ENCODE measurements at places on chromosomes 11 and 22. TPM values are rescaled to one million over a fixed set of nuclear protein-coding genes. Genes with fewer than 3 reads are reported as not detected.

DNA sequence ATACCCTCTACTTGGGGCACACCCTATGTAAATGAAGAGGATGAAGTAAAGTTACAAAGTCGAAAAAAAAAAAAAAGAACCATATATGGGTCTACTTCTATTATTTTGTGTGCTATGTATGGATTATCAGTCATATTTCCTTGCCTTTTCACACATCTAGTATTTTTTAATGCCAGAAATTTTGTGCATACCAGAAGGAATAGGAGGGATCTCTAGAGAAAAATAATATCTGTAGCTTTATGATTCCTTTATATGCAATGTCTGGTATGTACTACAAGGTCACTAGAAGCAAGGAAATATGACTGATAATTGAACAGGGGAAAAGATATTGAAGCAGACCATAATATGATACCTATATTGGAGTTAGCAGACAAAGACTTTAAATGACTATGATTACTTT is 713.4 kb downstream of the OPCML start:
- H3K27me3 ChIP-seq, result no peaks in the 10 kb centered on the region
- H3K4me3 ChIP-seq, result no peak overlapping the region
- DNase-seq, result no peak
- no peaks in the 10 kb centered on the region for H3K36me3 ChIP-seq
- no peak overlapping the region for H3K27ac ChIP-seq
- no peaks in the 10 kb centered on the region for H3K4me1 ChIP-seq

DNA sequence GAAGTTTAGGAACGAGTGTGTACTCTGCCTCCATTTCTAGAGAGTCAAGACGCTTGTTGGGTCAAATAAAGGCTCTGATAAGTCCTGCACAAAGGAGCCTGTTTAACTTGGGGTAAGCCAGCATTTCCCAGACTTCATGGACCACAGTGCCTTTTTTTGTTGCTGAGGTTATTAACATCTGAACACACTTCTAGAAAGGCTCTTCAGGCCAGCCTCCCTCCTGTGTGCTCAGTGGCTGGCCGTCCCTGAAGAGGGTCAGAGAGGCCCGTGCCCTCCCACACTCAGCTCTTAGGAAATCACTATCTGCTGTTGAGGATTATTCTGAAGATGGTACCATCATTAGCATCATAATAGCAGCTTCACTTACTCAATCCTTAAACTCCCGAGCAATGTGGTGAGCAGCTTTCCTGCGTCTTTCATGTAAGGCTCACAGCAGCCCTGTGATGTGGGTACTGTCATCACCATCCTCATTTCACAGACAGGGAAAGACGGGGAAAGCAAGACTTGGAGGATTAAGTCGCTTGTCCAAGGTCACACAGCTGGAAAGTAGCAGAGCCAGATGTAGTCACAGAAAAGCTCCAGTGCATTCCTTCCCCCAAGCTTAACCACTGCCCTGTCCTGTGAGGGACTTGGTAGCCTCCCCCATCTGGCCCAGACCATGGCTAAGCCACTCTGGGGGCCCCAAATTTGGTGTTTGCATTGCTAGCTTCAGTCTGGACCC is 71.3 kb downstream of the TSPAN18 start:
- H3K4me3 ChIP-seq, result no peak overlapping the region
- H3K27ac ChIP-seq, result no peak overlapping the region
- DNase-seq, result no peak
- no peaks in the 10 kb centered on the region for H3K36me3 ChIP-seq

DNA sequence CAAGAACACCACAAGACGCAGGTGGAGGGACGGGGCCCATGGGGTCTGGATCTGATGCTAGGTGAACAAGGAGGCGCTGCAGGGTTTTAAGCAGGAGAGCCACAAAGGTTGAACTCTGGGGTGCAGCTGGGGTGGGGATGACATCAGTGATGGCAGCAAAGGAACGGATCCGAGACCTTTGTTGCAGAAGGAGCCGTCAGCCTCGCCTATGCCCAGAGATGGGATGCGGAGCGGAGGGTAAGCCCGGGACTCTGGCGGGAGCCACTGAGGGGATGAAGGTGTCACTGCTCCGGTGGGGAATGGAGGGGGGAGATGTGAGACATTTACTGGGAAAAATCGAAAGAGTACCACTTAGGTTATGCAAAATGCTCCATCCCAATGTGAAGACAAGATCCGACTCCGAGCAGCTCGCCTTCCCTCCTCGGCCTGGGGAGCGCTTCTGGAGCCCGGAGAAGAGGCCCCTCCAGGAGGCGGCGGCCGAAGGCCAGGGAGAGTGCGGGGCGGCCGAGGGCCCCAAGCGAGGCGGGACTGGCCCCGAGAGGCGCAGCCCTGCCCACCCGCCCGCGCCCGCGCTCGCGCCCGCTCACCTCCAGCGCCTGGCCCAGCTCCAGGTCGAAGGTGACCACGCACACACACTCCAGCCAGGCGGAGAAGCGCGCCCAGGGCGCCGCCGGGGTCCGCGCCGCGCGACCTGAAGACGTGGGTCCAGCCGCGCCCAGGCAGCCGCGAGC is 422 bp downstream of the DENND6B start:
- H3K4me3 ChIP-seq, result peak overlapping the region; percentile 68
- DNase-seq, result no peak
- peaks cover 24% of the 10 kb centered on the region for H3K27me3 ChIP-seq
- peaks cover 13% of the 10 kb centered on the region for H3K4me1 ChIP-seq
- no peaks in the 10 kb centered on the region for H3K36me3 ChIP-seq

Gene H19
- total RNA-seq, result not detected

DNA sequence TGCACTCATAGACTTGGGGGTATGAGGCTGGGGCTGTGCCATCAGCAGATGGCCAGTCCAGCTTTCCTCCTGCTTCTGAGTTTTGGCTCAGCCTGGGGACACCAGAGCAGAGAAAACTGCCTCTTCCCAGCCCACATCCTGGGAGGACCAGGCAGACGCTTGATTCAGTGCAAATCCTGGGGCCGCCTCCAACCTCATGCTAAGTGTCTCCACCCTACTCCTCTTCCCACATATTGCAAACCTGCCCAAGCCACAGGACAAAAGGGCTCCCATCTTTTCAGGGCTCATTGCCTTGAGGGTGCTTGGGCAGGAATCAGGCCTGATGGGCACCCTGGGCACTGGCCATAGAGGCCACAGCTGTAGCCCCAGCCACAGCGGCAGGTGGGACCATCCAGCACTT is 79.7 kb upstream of the SHANK2 start:
- no peak for DNase-seq
- no peaks in the 10 kb centered on the region for H3K27me3 ChIP-seq
- no peak overlapping the region for H3K27ac ChIP-seq
- no peaks in the 10 kb centered on the region for H3K4me1 ChIP-seq
- H3K36me3 ChIP-seq, result no peaks in the 10 kb centered on the region

DNA sequence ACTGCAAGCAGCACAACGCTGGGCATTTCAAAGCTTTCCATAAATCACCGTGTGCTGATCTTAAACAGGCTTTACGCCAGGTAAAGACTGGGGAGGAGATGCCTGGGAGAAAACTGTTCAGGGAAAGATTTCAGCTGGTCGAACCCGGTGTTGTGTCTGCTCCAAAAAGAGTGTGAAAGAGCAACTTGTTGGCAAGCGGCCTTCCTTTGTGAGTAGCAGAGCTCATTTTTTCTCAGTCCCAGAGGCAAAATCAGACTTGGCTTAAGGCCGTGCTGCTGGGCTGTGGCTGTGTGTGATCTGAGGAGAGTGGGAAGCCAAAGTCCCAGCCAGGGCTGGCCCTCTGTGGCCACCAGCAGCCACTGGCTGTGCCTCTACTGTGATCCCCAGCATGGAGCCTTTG is 75.7 kb upstream of the E2F8 start:
- no peak overlapping the region for H3K4me3 ChIP-seq
- H3K27ac ChIP-seq, result no peak overlapping the region
- DNase-seq, result no peak
- H3K27me3 ChIP-seq, result peaks cover 2% of the 10 kb centered on the region
- H3K36me3 ChIP-seq, result no peaks in the 10 kb centered on the region

DNA sequence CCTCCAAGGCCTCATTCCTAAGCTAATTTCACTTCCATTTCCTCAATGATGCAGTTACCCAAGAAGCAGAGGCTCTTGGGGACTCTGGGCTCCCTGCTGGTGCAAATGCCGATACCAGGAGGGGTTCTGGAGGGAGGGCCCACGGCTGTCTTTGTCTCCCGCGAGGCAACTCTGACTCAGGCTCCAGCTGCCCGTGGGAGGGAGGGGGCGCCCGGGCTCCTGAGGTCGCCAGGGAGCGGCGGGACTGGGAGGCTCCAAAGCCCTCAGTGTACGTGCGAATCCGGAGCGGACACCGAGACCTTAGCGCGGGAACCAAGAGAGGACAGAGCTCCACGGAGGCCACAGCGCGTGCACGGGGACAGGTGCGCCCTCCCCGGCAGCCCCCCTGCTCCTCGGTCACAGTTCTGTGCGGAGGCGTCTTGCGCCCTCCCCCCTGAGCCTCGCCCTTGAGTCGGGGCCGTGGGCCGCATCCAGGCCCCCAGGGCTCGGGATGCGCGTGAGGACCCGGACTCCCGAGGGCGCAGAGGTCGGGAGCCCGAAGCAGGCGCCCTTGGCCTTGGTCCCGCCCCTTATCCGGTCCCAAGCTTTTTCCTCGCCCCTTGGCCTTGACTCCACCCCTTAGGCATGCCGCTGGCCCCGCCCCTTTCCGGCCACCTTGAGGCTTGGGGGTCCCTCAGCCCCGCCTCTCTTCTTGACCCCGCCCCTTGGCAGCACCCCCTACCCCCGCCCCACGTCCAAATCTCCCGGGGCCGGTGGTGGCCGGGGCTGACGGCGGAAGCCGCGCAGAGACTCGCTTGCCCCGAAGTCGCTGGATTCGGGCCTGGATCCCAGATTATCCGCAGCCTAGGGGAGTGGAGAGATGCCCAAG is 4.7 kb upstream of the SHISA8 start:
- H3K4me3 ChIP-seq, result peak overlapping the region; percentile 34
- no peaks in the 10 kb centered on the region for H3K36me3 ChIP-seq
- peaks cover 21% of the 10 kb centered on the region for H3K4me1 ChIP-seq
- H3K27ac ChIP-seq, result no peak overlapping the region
- H3K27me3 ChIP-seq, result peaks cover 35% of the 10 kb centered on the region

DNA sequence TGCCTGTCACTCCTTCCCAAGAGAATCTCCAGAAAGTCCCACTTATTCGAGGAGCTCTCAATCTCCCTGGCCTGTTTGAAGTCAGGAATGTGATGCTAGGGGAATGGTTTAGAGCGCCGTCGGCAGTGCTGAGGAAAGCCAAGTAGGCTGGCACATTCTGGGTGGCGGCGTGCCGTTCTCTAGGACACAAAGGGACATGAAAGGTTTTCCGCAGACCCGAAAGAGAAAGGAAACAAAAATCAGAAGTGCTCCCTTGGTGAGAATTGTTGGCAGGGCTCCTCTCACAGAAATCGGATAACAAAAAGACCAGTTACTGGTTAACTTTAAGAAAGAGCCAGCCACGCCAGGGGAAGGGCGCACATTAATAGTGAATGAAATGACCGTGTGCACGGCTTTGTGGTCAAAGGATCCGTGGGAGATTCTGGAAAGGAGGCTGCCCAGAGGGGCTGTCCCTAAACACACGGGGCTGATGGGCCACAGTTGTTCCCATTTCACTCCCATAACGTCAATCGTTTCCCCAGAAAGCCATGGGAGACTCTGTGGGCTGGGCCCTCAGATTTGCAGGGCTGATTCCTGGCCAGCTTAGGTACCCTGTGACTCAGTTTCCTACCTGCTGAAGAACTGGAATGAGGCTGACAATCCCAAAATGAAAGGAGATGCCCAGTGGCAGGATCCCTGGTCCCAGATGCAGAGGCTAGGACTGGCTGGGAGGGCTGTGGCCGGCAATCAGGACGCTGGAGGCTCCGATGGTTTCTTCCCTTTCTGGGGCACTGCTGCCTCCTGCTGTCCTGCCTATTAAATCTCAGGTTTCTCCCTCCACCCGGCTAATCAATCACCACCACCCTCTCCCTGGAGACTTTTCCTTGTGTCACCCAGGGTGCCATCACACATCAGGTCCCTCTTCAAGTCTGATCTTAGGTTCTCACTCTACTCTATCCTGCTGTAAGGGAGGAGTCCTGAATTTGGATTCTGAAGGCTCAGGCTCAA is 82.3 kb downstream of the RCN1 start:
- no peak overlapping the region for H3K27ac ChIP-seq
- DNase-seq, result peak; percentile 27
- H3K4me3 ChIP-seq, result no peak overlapping the region
- H3K27me3 ChIP-seq, result peaks cover 3% of the 10 kb centered on the region
- peaks cover 20% of the 10 kb centered on the region for H3K4me1 ChIP-seq

Gene INTS4
- total RNA-seq, result 50.3 TPM

GRCh38 chr11:2798951-2799761 is 86.4 kb downstream of the CDKN1C start:
- no peak for DNase-seq
- no peaks in the 10 kb centered on the region for H3K4me1 ChIP-seq
- no peaks in the 10 kb centered on the region for H3K27me3 ChIP-seq
- H3K4me3 ChIP-seq, result no peak overlapping the region
- no peaks in the 10 kb centered on the region for H3K36me3 ChIP-seq

Gene SUSD2
- 1.0 TPM for total RNA-seq

Gene DDI1
- not detected for total RNA-seq

DNA sequence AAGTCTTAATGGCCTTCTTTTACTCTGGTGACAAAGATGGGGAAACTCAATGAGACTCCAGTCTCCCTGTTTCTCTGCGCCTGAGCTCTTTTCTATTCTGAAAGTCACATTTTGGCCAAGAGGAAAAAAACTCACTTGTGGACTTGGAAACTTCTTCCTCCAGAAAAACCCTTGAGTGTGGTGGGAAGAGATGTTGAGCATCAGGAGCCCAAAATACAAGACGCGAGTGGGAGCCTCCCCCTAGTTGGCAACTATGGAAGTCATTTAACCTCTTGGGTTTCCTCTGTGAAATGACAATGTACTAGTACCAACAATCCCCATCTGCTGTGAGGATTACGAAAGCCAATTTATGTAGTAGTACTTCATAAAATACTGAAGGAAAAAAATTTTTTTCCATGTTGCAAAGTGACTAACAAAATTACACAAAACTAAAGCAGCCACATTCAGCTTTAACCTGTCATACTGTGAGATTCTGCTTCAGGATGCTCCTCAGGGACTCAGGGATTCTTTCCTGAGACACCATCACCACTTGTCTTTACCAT is 524 bp upstream of the SLC25A17 start:
- H3K27me3 ChIP-seq, result no peaks in the 10 kb centered on the region
- H3K4me3 ChIP-seq, result peak overlapping the region; percentile 95
- peaks cover 21% of the 10 kb centered on the region for H3K36me3 ChIP-seq
- H3K4me1 ChIP-seq, result peaks cover 34% of the 10 kb centered on the region
- peak overlapping the region; percentile 93 for H3K27ac ChIP-seq
- DNase-seq, result no peak

Gene APOA5
- not detected for total RNA-seq

Gene PTPRJ
- total RNA-seq, result 75.2 TPM

GRCh38 chr22:48118654-48119053 is 1356.2 kb downstream of the TBC1D22A start:
- H3K4me1 ChIP-seq, result peaks cover 1% of the 10 kb centered on the region
- H3K27me3 ChIP-seq, result peaks cover 5% of the 10 kb centered on the region
- H3K4me3 ChIP-seq, result no peak overlapping the region
- H3K27ac ChIP-seq, result no peak overlapping the region

- no peak overlapping the region for H3K4me3 ChIP-seq
- no peak for DNase-seq
- peaks cover 36% of the 10 kb centered on the region for H3K4me1 ChIP-seq
- H3K27me3 ChIP-seq, result peaks cover 9% of the 10 kb centered on the region
Observed at GRCh38 chr11:122751292-122752070, 86.8 kb upstream of the CRTAM start.

Measured in activated CD4-positive, alpha-beta T cell treated with anti-CD3 and anti-CD28 coated beads, Interleukin-2, amount 10 ng/mL, durations not matched to agents 7 days and 5 days (primary cell).